H9 (cell line): ENCODE measurements at places on chromosomes 11 and 22. TPM values are rescaled to one million over a fixed set of nuclear protein-coding genes. Genes with fewer than 3 reads are reported as not detected.

LRFN4 gene
- total RNA-seq: 65.1 and 66.7 TPM in 2 replicates

ANO5 gene
- 3.4 and 3.7 TPM in 2 replicates for total RNA-seq

ABTB2 gene
- total RNA-seq: 5.3 and 5.5 TPM in 2 replicates

SPTBN2 gene
- 80.4 and 84.8 TPM in 2 replicates for total RNA-seq

C11orf42 gene
- total RNA-seq: not detected in 2 replicates
